Type B pancreatic cell (in vitro differentiated cells): ENCODE measurements at places on chromosomes 16 and 17.

- no peak for DNase-seq
These were observed 1.5 kb downstream of the IRX5 start for GRCh38 chr16:54932021-54932660.

DNA sequence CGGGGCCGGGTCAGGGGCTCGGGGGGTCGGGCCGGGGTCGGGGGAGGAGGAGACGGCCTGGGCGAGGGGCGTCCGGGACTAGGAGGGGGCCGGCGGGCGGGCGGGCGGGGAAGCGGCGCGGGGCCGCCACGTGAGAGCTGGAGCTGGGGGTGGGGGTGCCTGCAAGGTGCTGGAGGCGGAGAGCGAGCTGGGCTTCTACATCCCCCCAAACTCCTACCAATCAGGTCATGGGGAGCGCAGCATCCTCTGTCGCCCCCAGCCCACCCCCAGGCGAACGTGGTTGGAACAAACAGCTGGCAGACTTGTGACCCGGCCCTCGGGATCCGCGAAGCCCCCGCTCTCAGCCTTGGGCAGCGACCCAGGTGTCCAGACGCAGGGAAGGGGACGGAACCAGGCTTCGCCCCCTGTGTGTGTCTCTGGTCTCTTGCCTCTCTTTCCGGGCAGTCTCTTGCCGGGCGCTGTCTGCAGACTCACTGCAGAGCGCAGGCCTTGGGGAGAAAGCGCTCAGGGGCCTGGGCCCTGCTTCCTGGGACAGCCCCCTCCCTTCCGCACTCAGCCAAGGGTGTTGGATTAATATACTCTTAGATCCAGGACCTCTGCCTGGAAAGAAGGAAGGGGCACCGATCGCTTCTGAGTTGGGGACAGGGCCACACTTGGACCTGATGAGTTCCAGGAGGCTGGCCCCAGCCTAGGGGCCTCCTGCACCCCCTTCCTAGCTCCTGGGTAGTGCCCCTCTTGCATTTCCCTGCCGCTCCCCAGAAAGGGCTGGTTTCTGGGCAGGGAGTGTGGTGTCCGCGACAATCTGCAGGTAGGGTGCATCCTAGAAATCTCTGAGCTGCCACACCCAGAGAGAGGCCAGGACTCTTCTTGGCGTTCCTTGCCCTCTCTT is 722 bp downstream of the RASL10B start:
- peak; percentile 70 for DNase-seq

DNA sequence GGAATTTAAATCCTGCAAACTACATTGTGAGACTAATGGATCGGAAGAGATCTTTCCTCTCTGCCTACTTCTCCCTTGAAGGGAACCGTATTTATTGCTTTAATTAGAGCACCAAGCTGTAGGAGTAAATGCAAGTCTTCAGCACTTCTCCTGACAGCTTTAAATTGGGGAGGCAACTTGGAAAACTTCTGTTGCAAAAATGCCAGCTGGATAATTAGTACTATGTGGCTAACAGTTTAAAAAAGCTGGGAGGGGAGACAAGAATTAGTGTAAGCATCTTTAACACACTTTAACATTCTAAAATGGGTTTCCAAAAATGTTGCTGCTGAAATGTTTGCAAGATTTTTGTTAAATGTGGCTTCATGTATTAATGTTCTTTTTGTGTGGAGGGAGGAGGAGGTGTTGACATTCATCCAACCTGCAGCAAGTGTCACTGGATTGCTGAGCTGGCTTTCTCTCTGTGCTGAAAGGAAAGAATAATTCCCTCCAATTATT is 108.5 kb downstream of the PCTP start:
- DNase-seq = no peak

DNA sequence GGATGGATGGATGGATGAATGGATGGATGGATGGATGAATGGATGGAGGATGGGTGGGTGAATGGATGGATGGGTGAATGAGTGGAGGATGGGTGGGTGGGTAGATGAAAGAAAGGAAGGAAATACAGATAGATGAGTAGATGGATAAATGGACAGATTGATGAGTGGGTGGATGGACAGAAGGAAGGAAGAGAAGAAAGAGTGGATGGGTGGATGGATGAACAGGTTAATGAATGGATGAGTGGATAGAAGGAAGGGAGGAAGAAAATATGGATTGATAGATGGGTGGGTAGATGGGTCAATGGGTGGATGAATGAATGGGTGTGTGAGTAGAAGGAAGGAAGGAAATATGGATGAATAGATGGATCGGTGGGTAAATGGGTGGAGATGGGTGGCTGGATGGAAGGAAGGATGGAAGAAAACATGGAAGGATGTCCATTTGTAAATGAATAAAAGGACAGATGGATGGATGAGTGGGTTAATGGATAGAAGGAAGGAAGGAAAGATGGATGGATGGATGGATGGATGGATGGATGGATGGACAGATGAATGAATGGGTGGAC is 97.3 kb upstream of the TNRC6C start:
- DNase-seq = no peak

DNA sequence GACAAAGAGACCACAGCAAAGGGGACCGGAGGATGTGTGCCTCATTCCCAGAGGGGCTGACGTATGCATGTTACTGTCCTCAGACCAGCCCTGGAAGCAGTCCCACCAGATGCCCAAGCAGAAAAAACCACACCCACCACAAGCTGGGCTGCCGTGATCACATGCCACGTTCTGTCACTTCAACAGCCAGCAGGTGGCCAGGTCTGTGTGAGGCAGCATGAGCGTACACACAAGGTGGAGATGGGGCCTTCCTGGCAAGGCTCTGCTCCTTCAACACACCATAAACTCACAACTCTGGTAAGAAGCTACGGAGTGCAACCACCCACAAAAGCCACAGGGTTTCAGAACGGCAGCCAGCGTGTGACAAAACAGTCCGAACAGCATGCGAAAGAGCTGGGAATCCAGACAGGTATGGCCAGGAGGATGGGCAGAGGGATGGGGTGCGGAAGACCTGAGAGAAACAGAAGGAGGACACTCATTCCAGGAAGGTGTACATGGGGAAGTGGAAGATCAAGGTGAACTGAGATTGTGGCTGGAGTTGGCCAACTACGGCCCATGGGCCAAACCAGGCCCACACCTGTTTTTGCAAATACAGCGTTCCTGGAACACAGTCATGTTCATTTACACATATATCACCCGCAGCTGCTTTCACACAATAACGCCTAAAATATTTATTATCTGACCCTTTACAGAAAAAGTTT is 27.9 kb downstream of the MBTPS1 start:
- no peak for DNase-seq

- DNase-seq = no peak
These were observed 19.2 kb downstream of the FLOT2 start for GRCh38 chr17:28878158-28878910.

DNA sequence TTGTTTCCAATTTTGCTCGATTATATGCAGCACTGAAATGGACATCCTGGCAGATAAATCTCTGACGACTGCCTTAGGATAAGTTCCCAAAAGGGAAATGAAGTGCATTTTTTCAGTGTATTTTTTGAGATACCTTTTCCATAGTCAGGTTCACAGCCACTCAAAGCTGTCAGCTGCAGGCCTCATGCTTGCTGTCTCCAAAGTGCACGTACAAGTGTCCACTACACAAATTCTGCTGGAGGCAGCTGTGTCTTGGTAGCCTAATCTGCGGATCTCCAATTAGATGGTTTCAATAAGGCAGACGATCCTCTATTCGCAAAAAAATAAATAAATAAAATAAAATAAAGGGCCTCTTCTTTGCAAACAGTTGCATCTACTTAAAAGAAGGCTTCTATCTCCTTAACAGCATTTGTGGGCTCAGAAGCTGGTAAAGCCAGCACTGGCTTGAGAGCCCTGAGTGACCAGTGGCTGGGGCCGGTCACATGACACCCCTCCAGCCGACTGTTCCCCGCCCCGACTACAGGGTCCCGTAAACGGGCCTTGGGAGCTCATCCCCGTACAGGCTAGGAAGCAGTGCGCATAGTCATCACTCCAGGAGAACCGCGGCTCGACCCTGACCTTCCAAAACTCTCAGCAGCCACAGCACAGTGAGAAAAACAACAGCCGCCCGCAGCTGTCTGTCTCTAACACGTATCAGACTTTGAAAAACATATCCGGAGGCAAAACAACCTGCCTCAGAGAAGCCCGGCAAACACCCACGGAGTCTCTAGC is 18.8 kb downstream of the RPH3AL start:
- no peak for DNase-seq

GRCh38 chr17:57669671-57670529 is 75.2 kb downstream of the CCDC182 start:
- peak; percentile 52 for DNase-seq

DNA sequence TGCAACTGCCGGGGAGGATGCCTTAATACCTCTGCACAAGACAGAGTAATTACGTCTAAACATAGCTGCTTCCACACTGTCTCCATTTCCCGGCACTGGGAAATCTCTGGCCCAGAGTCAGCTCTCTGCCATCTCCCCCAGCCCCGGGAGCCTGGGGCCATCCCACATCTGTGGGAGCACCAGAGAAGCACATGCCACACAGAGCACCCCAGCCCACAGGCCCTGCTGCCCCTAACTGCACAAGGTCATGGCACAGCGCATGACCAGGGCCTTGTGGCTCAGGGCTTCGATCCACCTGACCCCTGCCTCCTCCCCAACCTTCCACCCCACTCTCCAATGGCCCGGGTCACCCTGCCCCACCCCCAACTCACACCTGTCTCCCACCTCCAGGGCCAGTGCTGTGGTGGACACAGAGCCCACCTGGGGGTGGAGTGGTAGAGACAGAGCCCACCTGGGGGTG is 36.6 kb upstream of the RBFOX3 start:
- DNase-seq = peak; percentile 58

- DNase-seq = no peak
These were observed 125.2 kb downstream of the CDH11 start for GRCh38 chr16:64996641-64997040.

- no peak for DNase-seq
These were observed 53.3 kb downstream of the GOSR1 start for GRCh38 chr17:30530346-30531025.
